Inflammatory macrophage treated with lipopolysaccharide for 1 hour (primary cell): ENCODE measurements at places on chromosomes 3 and 15.

- no peak for DNase-seq
These were observed 36.5 kb downstream of the TGFBR2 start for GRCh38 chr3:30642849-30643361.

- peak; percentile 18 for DNase-seq
These were observed 112.1 kb upstream of the ICE2 start for GRCh38 chr15:60590935-60591495.

GRCh38 chr3:149605902-149606301, 51.9 kb downstream of the WWTR1 start:
- DNase-seq = no peak

GRCh38 chr3:99402755-99403154, 235.6 kb upstream of the COL8A1 start:
- no peak for DNase-seq

GRCh38 chr3:178238179-178238578, 298.1 kb upstream of the KCNMB2 start:
- no peak for DNase-seq

- no peak for DNase-seq
These were observed 441.1 kb downstream of the NLGN1 start for GRCh38 chr3:173838644-173839043.
